ENCODE measurements at places on chromosomes 1 and 21.

GRCh38 chr21:29359718-29360117, 61.0 kb downstream of the BACH1 start:
- no peak for DNase-seq

- DNase-seq: no peak
Observed at GRCh38 chr1:9378801-9379200, 86.1 kb downstream of the SPSB1 start.

GRCh38 chr1:25871086-25871703, 4.3 kb downstream of the PAQR7 start:
- no peak for DNase-seq

DNA sequence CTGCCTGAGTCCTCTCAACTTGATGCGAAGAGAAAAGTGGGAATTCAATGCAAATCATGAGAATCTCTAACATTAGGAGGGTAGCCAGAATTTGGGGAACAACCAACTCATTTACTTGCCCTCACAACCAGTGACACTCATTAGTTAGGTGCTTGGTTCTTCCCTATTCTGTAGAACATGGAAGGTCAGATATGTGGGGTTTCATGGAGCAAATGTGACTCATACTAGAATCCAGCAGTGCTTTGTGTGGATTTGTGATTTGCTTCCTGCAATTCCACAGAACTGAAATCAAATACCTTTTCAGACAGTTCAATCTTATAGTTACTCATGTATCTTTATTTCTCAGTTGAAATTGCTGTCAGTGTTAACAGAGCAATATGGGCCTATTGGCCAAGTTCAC, 6.9 kb upstream of the ETV3 start:
- no peak for DNase-seq

- DNase-seq: peak; percentile 99
Observed at GRCh38 chr1:33127001-33127823, 46.3 kb downstream of the AZIN2 start.

DNA sequence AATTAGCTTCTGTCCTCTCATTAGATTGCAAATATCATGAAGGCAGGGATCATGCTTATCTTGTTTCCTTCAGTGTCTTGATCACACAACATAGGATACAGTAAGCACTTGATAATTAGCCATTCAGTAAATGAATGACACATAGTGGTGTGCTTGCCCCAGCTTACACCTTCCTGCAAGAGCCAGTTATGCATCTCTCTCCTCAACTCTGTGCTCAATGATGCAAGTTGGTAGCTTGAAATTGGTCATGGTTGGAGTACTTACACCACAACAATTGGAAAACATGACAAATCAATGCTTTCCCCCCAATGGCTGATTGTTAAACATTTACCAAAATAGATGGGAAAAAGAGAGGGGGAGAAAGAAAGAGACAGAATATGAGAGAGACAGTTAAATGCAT, 129.2 kb downstream of the NUF2 start:
- DNase-seq: no peak

- DNase-seq: no peak
Observed at GRCh38 chr1:227748496-227749182, 13.4 kb downstream of the SNAP47 start.

GRCh38 chr1:30915491-30916230, 7.1 kb upstream of the SDC3 start:
- DNase-seq: no peak

GRCh38 chr1:206117151-206117948, at the start of gene AVPR1B:
Gene AVPR1B, minus strand, starts transcription at chr1:206117388. Its CDS starts 498 bp downstream, at chr1:206116890.
- DNase-seq: peak; percentile 31

DNA sequence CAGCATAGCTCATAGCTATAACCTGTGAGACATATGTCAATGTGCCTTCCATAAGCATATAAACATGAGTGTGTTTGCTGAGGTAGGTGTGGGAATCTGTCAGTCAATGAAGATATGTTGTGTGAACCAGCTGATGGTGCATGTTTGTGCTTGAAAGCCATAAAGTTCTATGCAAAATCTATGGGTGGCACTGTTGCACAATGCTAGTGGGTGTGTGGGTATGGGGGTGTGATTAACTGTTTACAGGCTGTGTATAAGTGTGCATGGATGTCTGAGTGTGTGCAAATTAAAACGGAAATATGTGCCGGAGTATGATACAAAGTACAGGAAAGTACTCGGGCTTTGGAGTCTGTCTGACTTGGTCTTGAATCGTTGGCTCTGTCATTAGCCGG, 1.0 kb upstream of the ATP2B4 start:
- no peak for DNase-seq

- no peak for DNase-seq
Observed at GRCh38 chr1:47582891-47583608, 145.2 kb downstream of the FOXD2 start.

- no peak for DNase-seq
Observed at GRCh38 chr1:7468248-7468647, 302.8 kb upstream of the VAMP3 start.

DNA sequence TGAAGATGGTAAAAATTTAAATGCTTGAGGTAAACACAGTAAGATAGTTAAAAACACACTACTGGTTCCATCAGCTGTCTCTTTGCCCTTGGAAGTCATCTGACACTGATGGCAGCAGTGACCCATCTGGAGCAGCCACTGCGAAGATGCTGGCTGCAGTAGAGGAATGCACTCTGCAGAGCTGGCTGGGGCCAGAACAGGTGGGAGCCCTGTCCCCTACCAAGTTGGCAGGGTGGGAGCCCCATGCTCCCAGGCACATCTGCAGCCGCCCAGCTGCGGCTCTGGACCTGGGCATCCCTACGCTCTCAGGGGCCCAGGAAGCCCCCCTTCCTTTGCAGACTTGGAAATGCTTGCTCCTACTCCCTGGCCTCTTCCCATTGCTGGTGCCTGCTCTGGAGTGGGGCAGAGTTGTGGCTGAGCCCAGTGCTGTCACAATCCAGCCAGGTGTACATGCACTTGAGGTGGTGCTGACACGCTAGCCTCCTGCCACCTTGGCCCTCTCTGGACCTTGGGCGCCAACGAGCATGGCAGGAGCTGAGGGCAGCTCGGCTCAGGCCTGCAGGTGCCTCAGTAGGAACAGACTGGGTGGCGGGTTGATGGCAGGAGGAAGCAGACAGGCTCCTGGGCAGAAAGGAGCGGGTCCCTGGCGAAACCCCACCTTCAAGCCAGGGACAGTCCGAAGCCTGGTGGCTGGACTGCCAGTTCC, 227.0 kb downstream of the FGGY start:
- DNase-seq: no peak

DNA sequence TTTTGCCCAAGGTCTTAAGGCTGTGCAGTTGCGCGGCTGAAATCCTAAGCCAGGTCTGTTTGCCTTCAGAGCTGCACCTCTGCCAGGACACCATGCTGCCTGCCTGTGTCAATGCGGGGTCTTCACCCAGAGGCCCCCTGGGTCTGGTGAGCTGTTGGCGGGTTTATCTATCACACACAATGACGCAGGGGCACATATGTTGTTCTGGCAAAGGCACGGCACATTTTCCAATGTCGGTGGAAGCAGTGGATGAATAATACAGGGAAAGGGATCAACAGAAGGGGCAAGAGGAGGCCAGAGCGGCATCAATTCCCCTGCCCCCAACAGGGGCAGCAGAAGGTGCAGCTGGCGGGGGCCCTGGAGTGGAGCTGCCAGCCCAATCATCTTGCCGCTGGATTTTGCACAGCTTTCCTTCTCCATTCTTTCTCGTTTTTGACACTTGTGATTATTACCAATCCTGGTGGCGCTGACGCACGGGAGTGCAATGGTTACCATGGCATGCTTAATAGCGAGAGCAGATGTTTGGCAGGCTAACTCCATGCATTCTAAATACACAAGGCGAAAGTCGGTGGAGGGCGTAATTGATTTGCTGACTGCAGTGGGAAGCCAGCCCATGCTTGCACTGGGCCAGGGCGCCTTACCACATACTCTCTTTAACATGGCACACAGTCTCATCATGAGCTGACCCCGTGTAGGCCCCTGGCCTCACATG, 45.8 kb upstream of the CYP2J2 start:
- DNase-seq: no peak

GRCh38 chr1:164180824-164181223, 378.2 kb upstream of the PBX1 start:
- no peak for DNase-seq

All from posterior cingulate gyrus (tissue), 11 donors.